GM23248 (cell line): ENCODE measurements at places on chromosomes 16 and 17. TPM values are rescaled to one million over a fixed set of nuclear protein-coding genes. Genes with fewer than 3 reads are reported as not detected.

Gene KRT33A
- total RNA-seq = not detected in 2 replicates

Gene GRN
- total RNA-seq = 326 and 410 TPM in 2 replicates

DNA sequence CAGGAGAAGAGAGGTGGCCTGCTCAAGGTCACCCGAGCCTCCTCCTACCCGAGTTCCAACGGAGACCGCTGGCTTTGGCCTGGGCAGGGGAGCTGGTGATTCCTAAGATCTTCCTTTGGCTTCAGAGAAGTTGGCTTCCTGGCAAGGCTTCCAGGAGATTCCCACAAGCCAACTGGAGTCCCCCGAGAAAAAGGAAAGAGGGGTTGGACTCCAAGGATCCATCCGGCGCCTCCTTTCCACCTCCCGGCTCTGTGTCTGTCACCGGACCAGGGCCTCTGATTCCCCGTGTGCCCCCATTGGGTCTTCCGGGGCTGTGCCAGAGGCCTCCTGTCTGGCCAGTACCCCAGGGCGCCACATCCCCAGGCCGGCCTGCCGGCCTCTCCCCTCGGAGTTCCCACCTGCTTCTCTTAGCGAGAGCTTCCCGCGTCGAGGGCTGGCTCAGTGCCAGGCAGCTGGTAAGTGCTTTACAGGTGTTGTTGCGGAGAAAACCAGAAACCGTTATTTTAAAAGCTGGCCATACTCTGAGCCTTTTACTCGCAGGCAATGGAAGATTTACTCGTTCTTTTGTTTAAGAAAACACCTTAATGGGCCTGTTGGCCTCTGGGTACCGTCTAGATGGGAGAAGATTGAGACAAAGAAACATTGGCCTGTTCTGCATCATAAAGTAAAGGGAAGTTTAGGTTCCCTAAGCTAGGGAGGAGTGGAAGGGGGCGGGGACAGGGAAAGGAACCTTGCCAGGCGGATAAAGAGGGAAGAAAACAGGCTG is 258.4 kb upstream of the SDK2 start:
- H3K4me3 ChIP-seq = no peak overlapping the region
- no peak for DNase-seq
- H3K27ac ChIP-seq = no peak overlapping the region
- H3K27me3 ChIP-seq = peaks cover 10% of the 10 kb centered on the region
- no peaks in the 10 kb centered on the region for H3K4me1 ChIP-seq
- no peaks in the 10 kb centered on the region for H3K36me3 ChIP-seq

- no peaks in the 10 kb centered on the region for H3K27me3 ChIP-seq
- H3K27ac ChIP-seq = peak overlapping the region; percentile 72
- H3K4me3 ChIP-seq = peak overlapping the region; percentile 93
These were observed 844 bp downstream of the TBKBP1 start for GRCh38 chr17:47694581-47695428.

DNA sequence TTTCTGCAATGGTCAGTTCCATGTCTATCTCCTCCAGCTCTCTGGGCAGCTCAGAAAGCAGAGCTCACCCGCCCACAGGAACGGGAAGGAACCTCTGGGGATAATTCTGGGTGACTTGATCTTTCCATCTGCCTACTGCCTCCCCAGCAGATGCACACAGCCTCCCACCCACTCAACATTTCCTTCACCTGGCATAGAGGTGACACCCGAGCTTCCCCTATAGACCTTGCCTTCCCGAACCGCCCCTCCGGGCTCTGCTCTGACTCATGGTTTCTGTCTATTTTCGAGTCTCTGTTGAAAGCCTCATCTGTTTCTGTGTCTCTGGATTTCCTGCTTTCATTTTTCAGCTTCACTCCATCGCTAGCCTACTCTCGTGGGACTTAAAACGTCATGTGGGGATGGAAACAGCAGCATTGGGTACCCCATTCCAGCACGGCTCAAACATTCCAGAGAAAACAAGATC is 11.4 kb downstream of the GGA3 start:
- H3K4me3 ChIP-seq = 0 out of 2 replicates have a peak overlapping the region, but pooled peaks have one; percentile 4
- H3K27me3 ChIP-seq = no peaks in the 10 kb centered on the region

DNA sequence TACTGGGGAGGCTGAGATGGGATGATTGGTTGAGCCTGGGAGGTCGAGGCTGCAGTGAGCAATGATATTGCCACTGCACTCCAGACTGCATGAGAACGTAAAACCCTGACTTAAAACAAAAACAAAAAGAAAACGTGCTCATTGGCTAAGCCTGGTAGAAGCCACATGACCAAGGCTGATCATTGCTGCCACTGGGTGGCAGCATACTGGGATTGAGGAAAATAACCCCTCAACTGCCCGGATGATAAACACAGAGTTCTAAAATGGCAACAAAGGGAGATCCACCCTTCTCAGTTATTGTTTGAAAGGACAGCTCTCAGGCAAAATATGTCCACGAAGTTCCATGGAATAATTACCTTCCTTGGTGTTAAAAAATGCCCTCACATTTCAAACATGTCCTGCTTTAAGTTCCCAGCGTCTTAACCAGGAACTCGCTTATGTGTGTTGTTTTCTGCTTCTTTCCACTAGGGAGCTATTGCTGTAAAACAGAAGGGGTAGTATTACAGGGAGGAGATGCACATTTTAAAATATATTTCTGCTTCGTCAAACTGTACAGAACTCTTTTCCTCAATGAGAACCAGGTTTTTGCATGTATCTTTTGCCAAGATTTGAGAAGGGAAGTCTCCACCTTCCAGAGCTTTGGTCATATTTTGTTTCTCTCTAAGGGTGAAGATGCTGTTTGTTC is 675.3 kb downstream of the MAF start:
- H3K4me1 ChIP-seq = no peaks in the 10 kb centered on the region
- no peaks in the 10 kb centered on the region for H3K36me3 ChIP-seq
- no peak overlapping the region for H3K4me3 ChIP-seq
- H3K27me3 ChIP-seq = no peaks in the 10 kb centered on the region
- no peak overlapping the region for H3K27ac ChIP-seq

GRCh38 chr17:75737133-75737962 is 16.1 kb downstream of the ITGB4 start:
- no peak overlapping the region for H3K4me3 ChIP-seq
- H3K27me3 ChIP-seq = no peaks in the 10 kb centered on the region
- H3K4me1 ChIP-seq = no peaks in the 10 kb centered on the region
- no peak for DNase-seq
- H3K36me3 ChIP-seq = no peaks in the 10 kb centered on the region

GRCh38 chr17:65278050-65278819 is 141.1 kb downstream of the RGS9 start:
- H3K36me3 ChIP-seq = no peaks in the 10 kb centered on the region
- peak; percentile 86 for DNase-seq
- H3K27ac ChIP-seq = no peak overlapping the region
- peaks cover 12% of the 10 kb centered on the region for H3K4me1 ChIP-seq
- H3K27me3 ChIP-seq = no peaks in the 10 kb centered on the region

Gene RHBDF1
- total RNA-seq = 54.6 and 61.7 TPM in 2 replicates

Gene PRKCB
- not detected in 2 replicates for total RNA-seq

DNA sequence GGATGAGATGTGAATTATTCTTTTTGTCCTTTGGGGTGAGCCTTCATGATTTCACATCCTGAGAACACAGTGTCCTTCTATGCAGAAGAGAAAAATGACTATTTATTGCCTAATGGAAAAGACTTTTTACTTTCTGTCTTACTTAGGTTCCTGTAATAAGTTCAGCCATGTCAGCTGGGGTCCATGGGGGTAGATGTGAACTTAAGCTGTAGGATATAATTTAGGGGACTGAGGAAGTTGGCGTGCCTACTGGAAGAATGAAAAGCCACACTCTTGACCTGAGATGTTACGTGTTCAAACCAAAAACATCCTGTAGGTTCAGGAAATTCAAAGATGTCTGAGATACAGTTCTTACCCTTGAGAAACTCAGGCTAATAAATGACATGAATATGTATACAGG is 660.5 kb downstream of the TOX3 start:
- H3K36me3 ChIP-seq = no peaks in the 10 kb centered on the region
- H3K4me3 ChIP-seq = no peak overlapping the region
- no peak for DNase-seq
- no peak overlapping the region for H3K27ac ChIP-seq
- peaks cover 14% of the 10 kb centered on the region; the same call in 1 of the 2 replicates for H3K4me1 ChIP-seq

- H3K4me3 ChIP-seq = no peak overlapping the region
- no peaks in the 10 kb centered on the region for H3K27me3 ChIP-seq
- no peak for DNase-seq
- no peak overlapping the region for H3K27ac ChIP-seq
- peaks cover 43% of the 10 kb centered on the region for H3K36me3 ChIP-seq
These were observed 21.5 kb downstream of the MED1 start for GRCh38 chr17:39429600-39429999.

Gene MARCHF10
- 1.8 and 7.1 TPM in 2 replicates for total RNA-seq

Gene C17orf50
- not detected in 2 replicates for total RNA-seq

- H3K27me3 ChIP-seq = peaks cover 89% of the 10 kb centered on the region
- no peak for DNase-seq
- no peaks in the 10 kb centered on the region for H3K4me1 ChIP-seq
- H3K27ac ChIP-seq = no peak overlapping the region
- H3K4me3 ChIP-seq = no peak overlapping the region
These were observed 1.6 kb upstream of the IRF8 start for GRCh38 chr16:85897382-85897781.

DNA sequence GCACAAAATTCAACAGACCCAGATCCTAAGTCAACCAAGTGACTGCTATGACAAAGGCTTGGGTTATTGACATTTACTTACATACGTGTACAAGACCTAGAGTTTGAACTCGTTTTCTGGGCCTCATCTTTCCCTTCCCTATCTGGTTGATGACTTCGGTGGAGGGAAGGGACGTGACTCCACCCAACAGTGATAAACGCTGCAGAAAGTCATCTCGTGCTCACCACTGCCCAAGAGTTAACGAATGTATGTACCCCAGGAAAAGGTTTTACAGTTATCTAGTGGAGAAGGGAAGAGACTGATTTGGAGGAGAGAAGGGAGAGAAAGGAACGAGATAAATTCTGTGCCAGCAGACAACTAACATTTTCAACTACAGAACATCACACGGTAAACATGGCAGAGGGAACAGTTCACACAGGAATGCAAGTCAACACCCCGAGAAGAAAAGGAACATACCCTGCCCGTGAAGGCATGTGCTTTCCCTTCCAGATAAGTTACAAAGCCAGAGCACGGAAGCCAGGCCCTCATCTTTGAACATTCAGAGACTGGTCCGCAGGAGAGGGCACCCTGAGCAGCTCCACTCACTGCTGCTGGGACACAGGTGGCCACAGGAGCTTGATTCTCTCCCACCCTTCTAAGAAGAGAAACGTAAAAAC is 13.9 kb upstream of the CYTH1 start:
- H3K4me3 ChIP-seq = no peak overlapping the region
- no peaks in the 10 kb centered on the region for H3K27me3 ChIP-seq
- peaks cover 22% of the 10 kb centered on the region for H3K4me1 ChIP-seq
- H3K36me3 ChIP-seq = peaks cover 48% of the 10 kb centered on the region
- no peak overlapping the region for H3K27ac ChIP-seq

GRCh38 chr17:49656247-49656646 is 21.6 kb downstream of the SPOP start:
- no peaks in the 10 kb centered on the region for H3K36me3 ChIP-seq
- H3K27me3 ChIP-seq = no peaks in the 10 kb centered on the region
- no peak overlapping the region for H3K4me3 ChIP-seq
- H3K27ac ChIP-seq = no peak overlapping the region
- no peak for DNase-seq

DNA sequence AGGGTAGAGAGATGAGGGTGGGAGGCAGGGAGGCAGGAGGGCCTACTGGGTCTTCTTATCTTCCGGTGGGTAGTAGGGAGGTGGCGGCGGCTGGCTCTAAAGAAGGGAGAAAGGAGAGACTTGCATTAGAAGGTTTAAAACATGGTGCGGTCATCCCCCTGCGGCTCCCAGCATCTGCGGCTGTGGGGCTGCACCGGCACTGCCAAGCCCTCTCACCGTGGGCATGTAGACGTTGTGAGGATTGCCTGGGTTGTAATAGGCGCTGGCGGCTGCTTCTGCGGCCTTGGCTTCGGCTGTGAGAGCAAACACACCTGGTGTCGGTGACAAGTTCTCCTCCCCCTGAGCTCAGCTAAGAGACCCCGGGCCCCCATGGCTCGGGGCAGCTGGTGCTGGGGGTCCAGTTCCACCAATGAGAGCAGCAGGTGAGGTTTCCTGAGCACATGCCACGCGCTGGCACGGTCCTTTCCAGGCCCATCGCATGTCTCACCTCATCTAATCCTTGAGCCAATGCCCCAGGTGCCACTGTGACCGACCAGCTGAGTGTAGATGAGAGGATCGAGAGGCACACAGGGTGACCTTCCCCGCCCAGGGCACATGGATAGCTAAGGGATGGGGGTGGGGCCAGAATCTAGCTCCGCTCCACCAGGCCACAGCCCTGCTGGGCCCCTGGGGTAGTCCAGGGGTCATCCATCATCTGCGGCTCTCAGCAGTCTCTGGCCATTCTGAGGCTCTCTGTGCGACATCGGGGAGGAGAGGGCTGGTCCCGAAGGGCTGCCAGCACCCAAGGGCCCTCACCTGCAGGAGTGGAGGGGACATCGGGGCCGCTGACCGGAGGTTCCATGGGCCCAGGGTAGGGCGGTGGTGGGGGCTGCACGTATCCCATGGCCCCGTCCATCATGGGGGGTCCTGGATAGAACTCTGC is 2.7 kb upstream of the UNC13D start:
- DNase-seq = no peak
- H3K4me3 ChIP-seq = no peak overlapping the region
- no peak overlapping the region for H3K27ac ChIP-seq
- H3K36me3 ChIP-seq = peaks cover 12% of the 10 kb centered on the region

Gene CSF3
- total RNA-seq = not detected in 2 replicates

DNA sequence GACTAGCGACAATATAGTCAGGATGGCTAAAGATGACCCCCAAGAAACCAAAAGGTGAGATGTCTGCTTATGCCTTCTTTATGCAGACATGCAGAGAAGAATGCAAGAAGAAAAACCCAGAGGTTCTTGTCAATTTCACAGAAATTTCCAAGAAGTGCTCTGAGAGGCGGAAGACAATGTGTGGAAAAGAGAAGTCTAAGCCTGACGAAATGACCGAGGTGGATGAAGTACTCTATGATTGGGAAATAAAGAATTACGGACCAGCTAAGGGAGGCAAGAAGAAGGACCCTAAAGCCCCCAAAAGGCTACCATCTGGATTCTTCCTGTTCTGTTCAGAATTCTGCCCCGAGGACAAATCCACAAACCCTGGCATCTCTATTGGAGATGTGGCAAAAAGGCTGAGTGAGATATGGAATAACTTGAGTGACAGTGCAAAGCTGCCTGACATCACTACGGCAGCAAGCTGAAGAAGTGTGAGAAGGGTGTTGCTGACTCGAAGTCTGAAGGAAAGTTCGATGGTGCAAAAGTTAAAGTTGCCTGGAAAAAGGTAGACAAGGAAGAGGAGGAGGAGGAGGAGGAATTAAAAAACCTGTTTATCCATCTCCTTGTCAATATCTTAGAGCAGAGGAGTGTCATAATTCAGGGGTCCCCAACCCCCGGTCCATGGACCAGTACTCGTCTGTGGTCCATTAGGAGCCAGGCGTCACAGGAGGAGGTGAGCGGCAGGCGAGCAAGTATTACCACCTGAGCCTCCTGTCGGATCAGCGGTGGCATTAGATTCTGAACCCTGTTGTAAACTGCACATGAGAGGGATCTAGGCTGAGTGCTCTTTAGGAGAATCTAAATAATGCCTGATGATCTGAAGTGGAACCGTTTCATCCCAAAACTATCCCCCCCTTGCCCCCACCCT is 25.1 kb upstream of the ADGRG1 start:
- no peak overlapping the region for H3K4me3 ChIP-seq
- no peaks in the 10 kb centered on the region for H3K4me1 ChIP-seq
- H3K36me3 ChIP-seq = no peaks in the 10 kb centered on the region
- no peak for DNase-seq
- peaks cover 7% of the 10 kb centered on the region; the same call in 1 of the 2 replicates for H3K27me3 ChIP-seq
- no peak overlapping the region for H3K27ac ChIP-seq

- peak overlapping the region; percentile 65 for H3K27ac ChIP-seq
- peak; percentile 88 for DNase-seq
- peaks cover 52% of the 10 kb centered on the region for H3K4me1 ChIP-seq
- H3K36me3 ChIP-seq = no peaks in the 10 kb centered on the region
These were observed 264.2 kb downstream of the SEC14L1 start for GRCh38 chr17:77404812-77405581.
